Epithelial cell of alveolus of lung (primary cell): ENCODE measurements at places on chromosomes 2 and 18. TPM values are rescaled to one million over a fixed set of nuclear protein-coding genes. Genes with fewer than 3 reads are reported as not detected.

L3MBTL4 gene
- 0.24 and 1.3 TPM in 2 replicates for total RNA-seq

FAM237A gene
- not detected in 2 replicates for total RNA-seq

INHA gene
- total RNA-seq, result not detected in 2 replicates

LBX2 gene
- 0.64 and 3.1 TPM in 2 replicates for total RNA-seq

HOXD12 gene
- total RNA-seq, result not detected in 2 replicates

IDH1 gene
- total RNA-seq, result 82.6 and 142 TPM in 2 replicates

RAB6C gene
- under 0.01 TPM in 1 of 2 replicates, not detected in the other for total RNA-seq

EMILIN1 gene
- total RNA-seq, result 546 and 790 TPM in 2 replicates

DLX2 gene
- total RNA-seq, result not detected in 2 replicates
